NCI-H1048 (cell line): ENCODE measurements at places on chromosomes 7 and 10.

DNA sequence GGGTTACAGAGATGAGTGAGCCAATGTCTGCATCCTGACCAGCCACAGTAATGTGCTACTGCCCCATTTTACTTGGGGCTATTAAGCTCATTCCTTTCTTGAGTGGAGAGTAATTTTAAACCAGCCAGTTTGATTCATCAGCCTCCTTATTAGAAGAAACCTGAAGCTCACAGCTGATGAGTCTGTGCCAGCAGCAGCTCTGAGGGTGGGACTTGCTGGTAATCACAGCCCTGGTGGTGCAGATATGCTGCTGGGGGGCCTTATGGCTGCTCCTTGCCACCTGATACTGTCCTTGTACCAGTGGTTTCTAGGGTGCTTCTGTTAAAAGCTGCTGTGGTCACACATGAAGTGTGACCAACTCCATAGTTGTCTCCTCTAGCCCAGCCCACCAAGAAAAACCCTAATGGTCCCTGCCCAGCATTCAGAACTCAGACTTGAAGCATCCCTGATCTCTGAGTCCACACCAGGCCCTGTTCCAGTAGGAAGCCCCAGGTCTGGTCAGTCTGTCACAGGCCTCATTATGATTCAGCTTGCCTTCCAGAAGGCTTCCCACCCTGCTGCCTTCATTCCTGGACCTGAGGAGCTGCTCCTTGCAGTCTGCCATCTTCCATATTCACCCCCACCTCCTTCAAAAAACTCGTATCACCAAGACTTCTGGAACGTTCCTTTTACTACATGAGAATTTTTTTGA is 28.9 kb upstream of the RBM20 start:
- DNase-seq = no peak

DNA sequence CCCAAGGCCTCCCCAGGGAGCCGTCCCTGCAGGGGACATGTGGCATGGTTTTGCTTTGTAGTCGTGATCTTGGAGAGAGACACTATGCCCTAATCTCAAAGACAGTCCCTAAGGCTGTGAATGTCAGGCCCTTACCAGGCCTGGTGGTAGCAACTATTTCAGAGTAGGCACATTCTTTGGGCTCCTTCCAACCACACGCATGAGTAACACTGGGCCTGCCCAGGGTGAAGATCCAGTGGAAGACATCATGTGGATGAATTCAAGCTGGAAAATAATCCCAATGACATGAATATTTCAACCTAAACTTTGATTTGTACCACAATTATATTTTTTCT is 39.5 kb upstream of the INSIG1 start:
- no peak for DNase-seq

- DNase-seq = no peak
Observed at GRCh38 chr7:66919304-66919703, 1.7 kb upstream of the TMEM248 start.

- DNase-seq = no peak
Observed at GRCh38 chr7:51376420-51377092, 59.9 kb upstream of the COBL start.

- no peak for DNase-seq
Observed at GRCh38 chr10:70331486-70332268, 47.9 kb upstream of the NPFFR1 start.

- DNase-seq = no peak
Observed at GRCh38 chr7:43105521-43106120, 6.8 kb upstream of the HECW1 start.

DNA sequence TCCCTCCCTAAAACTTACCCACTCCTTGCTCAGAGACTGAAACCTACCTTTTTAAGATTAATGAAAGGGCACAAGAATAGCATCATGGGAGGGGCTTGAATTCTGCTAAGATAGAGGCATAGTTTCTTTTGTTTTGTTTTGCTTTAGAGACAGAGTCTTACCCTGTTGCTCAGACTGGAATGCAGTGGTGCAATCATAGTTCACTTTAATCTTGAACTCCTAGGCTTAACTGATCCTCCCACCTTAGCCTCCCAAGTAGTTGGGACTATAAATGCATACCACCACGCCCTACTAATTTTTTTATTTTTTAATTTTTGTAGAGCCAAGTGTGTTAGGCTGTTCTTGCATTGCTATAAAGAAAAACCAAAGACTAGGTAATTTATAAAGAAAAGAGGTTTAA is 17.7 kb upstream of the DNMBP start:
- DNase-seq = no peak

- no peak for DNase-seq
Observed at GRCh38 chr7:926061-927030, 28.1 kb downstream of the ADAP1 start.

DNA sequence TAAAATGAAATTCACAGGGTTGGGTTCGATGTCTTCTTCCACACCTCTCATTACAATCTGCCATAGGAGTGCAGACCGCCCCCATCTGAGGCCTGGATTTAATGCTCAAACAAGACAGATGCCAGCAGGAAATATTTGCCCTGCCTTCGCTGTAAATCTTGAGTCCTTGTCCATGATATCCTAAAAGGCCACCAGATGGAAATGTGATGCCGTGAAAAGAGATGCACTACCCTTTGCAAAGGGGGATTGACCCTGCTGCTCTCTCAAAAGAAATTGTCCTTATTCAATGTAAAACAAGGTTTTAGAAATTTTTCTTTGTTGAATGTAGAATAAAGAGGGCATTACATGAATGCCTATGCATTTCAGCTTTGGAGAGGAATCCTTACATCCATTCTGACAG is 37.5 kb downstream of the AGAP4 start:
- no peak for DNase-seq

DNA sequence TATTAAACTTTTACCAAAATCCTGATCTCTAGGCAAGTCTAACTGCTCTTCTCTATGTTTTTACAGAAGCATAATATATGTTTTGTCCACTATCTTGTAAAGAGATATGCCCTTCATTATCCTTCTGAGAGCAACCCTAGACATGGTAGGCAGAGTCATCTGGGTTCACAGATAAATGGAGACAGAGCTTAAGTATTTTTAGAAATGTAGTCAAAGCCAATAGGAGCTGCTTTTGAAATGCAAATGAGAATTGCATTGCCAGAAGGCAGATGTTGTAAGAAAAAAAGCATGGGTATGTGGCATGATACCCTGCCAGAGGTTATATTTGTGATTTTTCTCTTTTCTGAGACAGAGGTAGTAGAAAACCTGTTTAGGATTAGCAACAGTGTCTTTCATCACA is 964.8 kb downstream of the SORCS3 start:
- DNase-seq = no peak

- no peak for DNase-seq
Observed at GRCh38 chr7:143909863-143910262, 7.9 kb upstream of the TCAF1 start.
